ENCODE measurements at places on chromosomes 11 and 22.

DNA sequence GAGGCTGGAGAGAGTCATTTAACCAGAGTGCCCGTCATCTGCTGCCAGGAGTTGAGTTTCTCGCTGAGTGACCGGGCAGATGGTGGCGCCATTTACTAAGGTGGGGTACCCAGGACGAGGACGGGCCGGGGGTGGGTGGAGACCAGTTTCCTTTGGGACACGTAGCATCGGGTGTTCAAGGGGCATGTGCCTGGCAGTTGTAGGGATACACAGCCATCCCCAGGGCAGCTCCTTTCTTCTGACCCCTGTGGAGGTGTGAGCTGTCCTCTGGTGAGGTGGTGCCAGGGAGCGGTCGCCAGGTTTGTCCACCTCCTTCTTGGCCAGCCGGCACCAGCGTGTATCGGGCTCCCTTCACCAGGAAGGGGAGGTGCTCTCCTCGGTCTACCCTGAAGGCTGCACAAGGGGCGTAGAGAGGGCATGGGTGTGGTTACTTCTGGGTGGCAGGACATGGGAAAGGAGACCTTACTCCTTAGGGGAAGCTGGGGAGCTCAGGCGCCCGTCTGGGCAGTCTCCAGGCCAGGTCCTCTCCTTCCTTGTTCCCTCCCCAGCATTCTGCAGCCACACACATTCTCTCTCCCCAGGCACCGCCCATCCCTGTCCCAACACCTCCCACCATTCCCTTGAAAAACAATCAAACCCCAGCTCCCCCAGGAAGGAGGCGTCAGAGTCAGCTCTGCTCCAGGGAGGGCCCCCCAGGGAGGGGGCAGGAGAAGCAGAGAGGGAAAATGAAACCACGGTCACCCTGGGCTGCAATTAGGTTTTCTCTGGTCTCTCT is 10.3 kb upstream of the MB start:
- DNase-seq = no peak

DNA sequence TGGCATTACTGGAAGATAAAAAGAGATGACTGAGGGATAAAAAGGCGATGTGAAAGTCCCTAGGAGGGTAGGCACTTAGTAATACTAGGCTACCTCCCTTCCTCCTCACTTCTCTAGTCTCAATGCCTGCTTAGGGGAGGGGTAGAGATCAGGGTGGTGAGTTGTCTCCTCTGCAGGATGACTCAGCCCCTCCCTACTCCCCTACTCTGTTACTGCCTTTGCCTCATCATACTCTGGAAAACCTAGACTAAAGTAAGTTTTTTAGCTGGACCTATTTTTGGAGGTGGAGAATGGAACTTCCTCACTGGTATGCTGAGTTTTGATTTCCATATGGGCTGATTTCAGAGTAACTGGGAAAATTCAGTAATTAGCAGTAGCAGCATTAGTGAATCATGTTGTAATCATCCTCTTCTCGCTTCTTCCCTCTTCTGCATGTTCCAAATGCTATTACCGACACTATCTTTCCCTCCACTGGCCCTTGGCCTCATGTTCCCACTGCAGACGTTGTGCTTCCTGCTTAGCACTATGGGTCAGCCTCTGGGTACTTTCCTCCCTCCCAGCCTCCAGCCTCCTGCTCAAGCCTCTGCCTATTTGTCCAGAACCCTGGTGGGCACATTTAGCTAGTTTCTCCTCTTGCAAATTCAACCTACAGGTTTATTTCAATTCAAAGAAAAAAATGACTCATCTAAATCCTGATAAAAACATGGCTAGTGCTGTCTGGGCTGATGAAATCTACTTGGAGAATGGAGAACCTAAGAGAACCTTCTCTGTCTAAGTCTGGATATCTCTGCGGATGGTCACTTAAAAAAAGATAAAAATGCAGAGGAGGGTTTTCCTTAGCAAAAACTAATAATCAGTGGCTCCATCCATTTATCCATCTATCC is 281.7 kb downstream of the ST3GAL4 start:
- DNase-seq = no peak

- DNase-seq = no peak
These were observed 27.2 kb downstream of the GVQW3 start for GRCh38 chr11:76408171-76408965.

- no peak for DNase-seq
These were observed 5.4 kb downstream of the LINC01488 start for GRCh38 chr11:69486773-69487291.

DNA sequence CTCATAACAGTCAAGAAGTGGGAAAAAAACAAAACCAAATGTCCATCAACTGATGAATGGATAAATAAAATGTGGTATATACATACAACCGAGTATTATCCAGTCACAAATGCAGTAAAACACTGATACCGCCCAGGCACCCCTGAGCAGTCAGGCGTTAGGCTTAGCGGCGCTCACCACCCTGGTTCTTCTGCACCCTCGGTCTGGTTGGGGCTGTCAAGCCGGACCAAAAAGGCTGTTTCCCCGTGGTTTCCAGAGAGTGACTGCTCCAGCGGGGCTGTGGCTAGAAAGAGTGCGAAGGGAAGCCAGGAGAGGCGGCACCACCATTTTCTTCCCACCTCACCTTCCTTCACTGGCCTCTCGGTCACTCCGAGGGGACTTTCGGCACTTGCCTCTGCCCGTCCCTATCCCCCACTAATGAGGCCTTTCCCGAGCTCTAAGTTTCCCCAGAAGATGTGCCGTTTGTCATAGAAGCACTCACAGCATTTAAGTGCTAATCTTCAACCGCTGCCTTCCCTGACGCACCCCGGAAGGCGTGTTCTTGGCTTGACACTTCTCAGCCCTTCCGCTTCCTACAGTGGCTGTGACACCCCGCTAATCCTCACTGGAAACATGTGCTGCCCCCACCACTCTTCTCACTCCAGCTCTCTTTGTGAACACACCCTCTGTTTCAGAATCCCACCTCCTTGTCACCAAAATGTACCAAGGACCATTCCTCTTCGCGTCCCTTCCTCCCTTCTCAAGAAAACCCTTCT is 42.4 kb downstream of the FCHSD2 start:
- DNase-seq = no peak

DNA sequence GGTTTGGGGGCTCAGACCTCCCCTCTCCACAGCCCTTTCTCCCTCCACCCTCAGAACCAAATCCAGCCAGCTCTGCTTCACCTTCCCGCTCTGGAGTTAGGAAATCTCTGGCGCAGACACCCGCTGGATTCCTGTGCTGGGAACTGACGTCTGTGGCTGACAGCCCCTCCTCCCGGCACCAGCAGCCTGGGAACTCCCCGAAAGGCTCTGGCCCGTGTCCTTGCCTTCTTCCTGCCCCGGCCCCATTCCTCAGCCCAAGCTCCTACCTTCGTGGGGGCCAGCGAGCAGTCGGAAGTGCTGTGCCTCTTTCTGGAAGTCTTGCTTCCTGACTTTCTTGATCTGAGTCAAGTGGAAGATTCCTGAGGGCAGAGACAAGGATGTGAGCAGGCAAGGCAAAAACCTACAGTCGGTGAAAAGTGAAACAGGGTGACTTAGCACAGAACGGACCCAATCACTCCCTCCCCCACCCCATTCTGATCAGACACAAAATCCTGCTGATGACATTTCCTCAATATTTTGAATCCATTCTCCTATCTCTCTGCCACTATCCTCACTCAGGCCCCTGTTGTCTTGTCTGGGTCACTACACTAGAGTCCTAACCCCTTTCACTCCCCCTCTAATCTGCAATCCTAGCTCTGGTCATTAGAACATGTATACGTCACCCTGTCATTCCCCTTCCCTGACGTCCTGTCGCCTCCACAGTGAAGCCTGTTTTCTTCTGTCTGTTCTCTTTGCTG is 34.1 kb downstream of the CHRDL2 start:
- no peak for DNase-seq

GRCh38 chr11:95715777-95716241 is 73.8 kb downstream of the FAM76B start:
- DNase-seq = no peak

- no peak for DNase-seq
These were observed 7.6 kb downstream of the YDJC start for GRCh38 chr22:21622011-21622918.

DNA sequence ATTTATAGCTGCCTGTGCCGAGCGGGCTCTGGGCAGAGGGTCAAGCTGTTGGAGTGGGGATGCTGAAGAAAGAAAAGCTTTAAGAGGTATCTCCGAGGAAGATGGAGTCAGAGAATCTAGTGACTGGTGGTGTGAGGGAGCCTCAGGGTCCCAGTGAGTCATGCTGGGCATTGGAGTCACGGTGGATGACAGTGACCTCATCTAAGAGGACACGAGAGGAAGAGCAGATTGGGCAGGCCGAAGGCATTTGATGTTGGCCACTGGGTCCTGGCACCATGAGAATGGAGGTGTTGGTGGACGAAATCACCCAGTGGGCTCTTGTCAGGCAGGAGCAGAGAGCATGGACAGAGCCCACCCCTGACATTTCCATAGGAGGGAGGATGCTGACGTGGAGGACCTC is 68.4 kb downstream of the TBC1D22A start:
- no peak for DNase-seq

GRCh38 chr22:33438273-33438672 is 380.1 kb upstream of the SYN3 start:
- DNase-seq = no peak

DNA sequence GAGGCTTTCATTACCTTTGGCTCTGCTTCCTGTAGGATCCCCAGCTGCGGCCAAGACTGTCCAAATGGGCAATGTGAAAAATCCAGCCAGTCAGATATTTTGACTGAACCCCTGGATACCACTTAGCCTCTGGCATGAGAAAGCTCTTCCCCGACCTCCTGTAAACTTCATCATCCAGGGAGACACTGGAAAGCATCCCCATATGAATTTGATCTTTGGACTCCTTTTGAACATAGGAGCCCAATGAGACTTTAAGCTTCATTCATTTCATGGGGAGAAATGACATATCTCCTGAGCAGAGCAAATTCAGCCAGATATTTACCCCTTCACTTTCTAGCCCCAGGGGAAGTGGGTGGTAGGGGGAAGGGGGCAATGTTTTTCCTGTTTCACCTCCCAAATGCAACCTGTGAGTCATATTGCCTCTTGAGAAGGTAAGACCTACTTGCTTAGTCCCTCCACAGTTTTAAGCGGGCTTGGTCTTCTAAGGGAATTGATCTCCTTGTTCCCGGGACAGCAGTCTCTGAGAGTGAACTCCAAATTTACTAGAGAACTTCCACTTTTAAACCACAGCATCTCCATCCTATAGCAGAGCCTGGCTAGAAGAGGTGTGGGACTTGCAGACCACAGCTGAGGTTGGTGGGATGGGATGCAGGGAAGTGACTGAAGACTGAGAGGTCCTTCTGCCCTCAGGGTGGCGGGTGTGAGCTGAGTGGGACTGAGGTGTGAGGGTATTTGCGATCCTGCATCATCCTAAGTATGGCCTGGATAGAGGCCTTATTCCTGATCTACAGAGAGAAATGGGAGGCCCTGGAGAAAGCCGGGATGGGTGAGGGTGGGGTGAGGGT is 20.3 kb upstream of the POU2AF1 start:
- DNase-seq = no peak

DNA sequence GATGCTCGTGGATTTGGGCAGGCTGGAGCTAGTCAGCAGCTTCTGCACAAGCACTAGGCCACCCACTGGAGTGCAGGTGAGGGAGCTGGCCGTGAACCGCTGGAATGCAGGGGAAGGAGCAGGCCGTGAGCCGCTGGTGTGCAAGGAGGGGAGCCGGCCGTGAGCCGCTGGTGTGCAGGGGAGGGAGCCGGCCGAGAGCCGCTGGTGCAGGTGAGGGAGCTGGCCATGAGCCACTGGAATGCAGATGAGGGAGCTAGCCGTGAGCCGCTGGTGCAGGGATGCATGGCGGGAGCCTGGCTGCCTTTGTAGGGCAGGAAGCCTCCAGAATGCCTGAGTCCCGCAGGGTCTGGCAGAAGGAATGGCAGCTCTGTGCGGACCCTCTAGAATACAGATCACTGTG is 4220.0 kb upstream of the OR11H1 start:
- no peak for DNase-seq

DNA sequence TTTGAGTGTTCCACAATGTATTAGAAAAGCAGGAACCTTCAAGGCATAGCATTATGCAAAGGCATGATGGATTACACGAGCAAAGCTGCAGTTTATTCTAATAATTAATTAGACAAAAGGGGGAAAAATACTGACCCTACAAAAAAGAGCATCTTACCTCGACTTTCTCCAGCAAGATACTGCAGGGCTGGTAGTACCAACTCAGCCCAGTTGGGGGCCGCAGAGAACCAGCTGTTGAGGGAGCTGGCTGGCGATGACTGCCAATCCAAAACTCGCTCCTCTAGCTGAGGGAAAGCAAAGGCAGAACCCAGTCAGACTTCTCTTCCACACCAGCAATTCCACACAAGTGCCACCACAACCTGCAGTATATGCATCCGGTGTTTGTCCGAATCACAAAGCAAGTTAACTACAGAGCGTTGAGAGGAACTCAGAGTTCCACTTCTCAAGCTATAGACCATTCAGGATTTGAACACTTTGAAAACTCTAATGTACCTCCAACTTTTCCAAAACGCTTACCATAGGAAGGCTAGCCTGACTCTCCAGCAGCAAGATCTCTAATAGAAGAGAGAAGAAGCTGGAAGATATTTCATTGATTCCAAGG is 13.7 kb downstream of the NFRKB start:
- no peak for DNase-seq

DNA sequence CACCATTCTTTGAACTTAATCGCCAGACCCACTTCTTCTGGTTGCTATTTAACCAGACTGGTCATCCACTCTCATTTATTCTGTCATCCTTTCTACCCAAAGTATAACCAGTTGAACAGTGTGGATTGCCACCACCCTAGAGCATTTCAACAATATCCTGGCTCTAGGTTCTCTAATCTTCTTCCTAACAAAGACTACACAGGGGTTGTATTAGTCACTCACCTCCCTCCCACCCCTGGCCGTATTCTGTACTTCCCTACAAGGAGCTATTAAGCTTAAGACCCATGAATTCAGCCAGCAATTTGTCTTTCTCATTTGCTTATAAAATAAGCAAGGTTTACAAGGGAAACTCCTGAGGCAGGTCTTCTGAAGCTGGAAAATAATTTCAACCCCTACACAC is 46.9 kb upstream of the CEP126 start:
- no peak for DNase-seq

GRCh38 chr11:11309906-11310305 is 43.1 kb downstream of the CSNK2A3 start:
- DNase-seq = no peak

- DNase-seq = no peak
These were observed 875.6 kb downstream of the METTL15 start for GRCh38 chr11:28983780-28984179.

GRCh38 chr11:30635401-30635989 is 49.3 kb upstream of the MPPED2 start:
- DNase-seq = no peak

DNA sequence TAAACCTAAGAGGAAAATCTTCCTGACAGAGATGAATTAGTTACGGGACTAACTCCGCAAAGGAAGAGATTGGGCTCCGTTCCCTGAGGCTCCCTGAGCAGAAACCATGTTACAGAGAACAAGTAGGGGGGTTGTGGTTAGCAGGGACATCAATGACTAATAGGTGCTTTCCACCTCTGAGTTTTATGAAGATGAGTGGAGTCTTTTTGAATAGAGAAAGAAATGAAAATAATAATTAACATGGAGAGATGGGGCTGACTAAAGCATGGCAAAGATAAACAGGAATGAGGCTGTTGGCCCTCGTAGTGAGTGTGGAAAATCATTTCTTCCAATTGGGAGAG is 47.5 kb upstream of the PICALM start:
- no peak for DNase-seq
